Fibroblast of skin of left biceps (primary cell): ENCODE measurements at places on chromosomes 2 and 18.
A peak's percentile ranks its signal among the peaks of the same experiment; 100 is the strongest.

GRCh38 chr2:60440079-60440766 is 113.2 kb downstream of the BCL11A start:
- no peak for DNase-seq

- DNase-seq: no peak
Observed at GRCh38 chr2:238658054-238658407, 189.9 kb upstream of the TWIST2 start.

DNA sequence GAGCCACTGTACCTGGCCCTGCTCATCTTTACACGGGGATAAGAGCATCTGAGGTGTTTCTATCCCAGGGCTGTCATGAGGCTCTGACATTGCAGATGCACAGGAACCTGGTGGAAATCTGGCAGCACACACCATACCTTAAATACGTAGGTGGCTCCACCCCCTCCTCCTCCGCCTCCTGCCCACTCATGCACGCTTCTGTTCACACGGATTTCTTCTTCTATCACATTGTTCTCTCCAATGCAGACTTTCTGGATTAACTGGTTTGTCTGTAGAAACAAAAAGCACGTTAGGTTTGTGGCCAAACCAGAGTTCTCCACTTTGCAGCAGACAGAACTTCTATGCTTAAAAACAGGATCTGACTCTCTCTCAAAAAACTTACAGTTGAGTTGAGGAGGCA is 118.2 kb downstream of the CLIP4 start:
- no peak for DNase-seq

DNA sequence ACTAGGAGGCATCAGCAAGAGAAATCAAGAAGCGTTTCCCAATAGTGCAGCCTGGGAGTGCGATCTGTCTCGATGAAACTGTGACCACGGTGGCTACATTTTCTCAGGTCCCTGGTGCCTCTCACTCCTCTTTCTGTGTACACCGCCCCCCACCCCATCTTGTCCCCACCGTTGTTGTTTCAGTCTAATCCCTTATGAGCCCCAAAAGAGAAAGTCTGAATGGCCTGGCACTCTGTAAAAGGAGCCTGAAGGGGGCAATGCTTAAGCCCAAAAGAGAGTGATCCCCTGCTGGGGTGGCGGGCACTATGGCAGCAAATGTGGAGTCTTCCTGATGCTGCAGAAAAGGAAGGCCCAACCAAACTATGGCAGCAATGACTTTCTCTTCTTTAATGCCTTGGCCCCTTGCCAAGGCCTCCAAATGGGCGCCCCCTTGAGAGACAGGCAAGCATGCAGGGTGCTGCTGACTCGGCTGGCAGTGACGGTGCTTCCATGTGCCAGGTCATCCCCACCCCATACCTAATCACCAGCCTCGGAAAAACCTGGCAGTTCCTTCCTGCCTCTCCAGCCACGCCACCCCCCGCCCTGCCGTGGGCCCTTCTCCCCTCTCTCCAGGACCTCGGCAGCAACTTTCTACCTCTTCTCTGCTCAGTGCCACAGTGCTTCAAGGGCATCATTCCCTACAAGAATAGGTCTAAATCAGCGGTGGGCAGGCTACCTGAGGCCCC is 123.0 kb downstream of the CYP26B1 start:
- no peak for DNase-seq

DNA sequence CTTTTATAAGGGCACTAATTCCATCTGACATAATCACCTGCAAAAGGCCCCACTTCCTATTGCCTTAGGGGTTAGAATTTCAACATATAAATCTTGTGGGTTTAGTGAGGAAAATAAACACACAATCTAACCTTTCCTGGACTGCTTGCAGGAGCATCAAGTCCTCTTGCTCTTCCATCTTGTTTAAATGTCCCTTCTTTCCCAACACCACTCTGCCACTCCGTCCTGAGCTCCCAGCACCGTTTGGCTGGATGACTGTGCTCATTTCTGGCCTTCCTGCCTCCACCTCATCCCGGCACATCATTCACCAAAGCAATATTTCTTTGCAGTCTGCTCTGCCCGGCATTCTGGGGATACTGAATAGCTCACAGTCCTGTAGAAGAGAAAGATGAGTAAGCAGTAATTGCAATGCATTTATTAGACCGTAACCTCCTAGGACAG is 247.8 kb downstream of the BCL2 start:
- DNase-seq: no peak

GRCh38 chr2:72457801-72458516 is 310.3 kb upstream of the CYP26B1 start:
- no peak for DNase-seq

GRCh38 chr2:240201866-240202265 is 61.4 kb upstream of the OTOS start:
- DNase-seq: no peak

GRCh38 chr2:64992990-64993389 is 3.8 kb downstream of the SLC1A4 start:
- no peak for DNase-seq

DNA sequence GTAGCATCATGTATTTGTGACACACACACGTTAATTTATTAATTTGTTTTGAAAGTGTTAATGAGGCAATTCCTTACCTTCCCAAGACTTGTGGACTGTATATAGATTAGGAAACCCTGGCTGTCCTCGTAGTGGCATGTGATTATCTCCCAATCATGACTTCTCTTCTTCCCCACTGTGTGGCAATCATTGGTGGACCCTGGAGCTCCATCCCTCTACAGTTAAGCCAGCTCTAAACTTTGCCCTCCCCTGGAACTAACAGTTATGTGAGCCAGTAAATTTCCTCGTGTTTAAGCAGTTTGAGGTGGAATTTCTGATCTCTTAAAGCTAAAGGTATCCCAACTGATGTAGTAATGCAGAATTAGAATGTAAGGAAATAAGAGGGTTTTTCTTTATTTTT is 22.0 kb downstream of the GALNT1 start:
- no peak for DNase-seq

DNA sequence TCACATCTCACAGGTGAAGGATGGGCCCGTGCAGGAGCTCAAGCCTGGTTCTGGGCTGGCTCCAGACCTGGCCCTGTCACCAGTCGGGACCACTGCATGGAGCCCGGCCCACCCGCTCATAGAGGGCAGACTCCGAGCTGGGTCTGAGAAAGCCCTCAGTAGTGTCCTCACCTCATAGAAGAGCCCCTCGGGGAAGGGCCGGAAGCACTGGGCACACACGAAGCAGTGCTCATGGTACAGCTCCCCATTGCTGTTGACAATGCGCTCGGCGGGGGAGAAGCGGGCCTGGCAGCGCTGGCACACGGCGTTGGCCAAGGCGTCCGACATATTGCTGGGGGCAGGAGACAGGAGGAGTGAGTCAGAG is 11.3 kb downstream of the GPR17 start:
- no peak for DNase-seq

DNA sequence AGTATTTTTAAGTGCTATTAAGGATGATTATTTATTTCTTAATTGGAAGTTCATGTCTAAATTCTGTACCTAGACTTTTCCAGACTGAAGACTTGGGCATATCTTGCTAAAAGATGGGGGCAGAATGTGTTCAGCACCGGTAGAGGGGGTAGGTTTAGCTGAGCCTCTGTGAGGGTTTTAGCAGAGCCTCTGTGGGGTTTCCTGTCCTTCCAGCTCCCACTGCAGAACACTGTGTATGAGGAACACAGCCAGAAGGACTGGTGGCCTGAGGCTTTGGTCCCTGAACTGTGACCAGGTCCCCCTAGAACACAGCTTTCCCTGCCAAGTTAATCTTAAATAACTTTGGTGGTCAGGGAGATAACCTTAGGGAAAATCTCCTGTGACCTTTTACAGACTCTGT is 123.4 kb upstream of the EPC2 start:
- no peak for DNase-seq

DNA sequence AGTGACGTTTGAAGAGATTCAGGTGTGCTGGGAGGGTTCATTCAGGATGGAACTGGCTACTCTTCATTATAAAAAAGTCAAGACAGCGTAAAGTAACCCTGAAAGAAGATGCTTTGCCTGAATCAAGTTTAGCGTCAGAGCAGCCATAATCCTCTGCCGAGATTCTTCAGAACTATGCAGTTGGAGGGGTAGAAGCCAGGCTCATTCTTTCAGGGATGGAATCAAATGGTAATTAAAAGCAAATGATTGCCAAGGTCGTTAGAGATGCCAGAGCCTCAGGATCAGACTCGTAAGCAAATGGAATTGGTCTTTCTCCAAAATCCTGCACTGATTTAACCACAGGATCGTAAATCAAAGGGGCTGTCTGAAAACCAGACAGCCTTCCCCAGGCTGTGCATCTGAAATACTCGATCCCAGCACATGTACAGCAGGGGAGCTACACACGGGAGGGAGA is 21.9 kb downstream of the APCDD1 start:
- peak; percentile 95 for DNase-seq

GRCh38 chr2:72138011-72138881 is 9.4 kb downstream of the CYP26B1 start:
- no peak for DNase-seq

DNA sequence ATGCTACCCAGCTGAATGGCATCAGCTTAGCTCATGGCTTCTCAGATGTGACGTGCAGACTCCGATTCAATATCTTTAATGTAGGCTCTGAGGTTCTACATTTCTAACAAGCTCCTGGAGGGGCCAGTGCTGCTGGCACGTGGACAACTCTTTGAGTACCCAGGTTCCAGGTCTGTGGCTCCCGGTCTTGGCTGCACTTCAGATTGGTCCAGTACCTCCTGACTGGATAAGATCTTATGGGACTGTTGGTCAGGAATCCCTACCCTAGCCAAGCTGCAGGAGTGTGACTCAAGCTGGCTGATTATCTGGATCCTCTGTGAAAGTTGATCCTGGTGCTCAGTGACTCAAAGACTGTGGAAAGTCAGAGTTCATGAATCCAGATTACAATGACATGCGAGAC is 222.1 kb downstream of the ANKRD30B start:
- DNase-seq: no peak

- no peak for DNase-seq
Observed at GRCh38 chr18:13137670-13138419, 80.7 kb upstream of the LDLRAD4 start.

GRCh38 chr2:233152541-233152940 is 92.4 kb downstream of the INPP5D start:
- DNase-seq: no peak

DNA sequence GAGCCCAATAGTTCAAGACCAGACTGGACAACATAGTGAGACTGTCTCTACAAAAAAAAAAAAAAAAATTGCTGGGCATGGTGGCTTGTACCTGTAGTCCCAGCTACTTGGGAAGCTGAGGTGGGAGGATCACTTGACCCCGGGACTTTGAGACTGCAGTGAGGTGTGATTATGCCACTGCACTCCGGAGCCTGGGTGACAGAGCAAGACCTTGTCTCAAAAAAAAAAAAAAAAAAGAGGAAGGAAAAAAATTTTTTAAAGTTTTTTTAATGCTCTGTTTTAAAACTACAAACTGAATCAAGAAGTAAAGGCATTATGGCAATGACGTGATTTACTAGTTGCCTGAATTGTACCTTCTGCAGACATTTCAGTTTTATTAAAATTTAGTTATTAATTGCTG is 54.5 kb upstream of the ZDBF2 start:
- DNase-seq: no peak

GRCh38 chr2:47566207-47566858 is 163.4 kb downstream of the MSH2 start:
- no peak for DNase-seq

- no peak for DNase-seq
Observed at GRCh38 chr18:49652881-49653724, 91.2 kb downstream of the LIPG start.

- no peak for DNase-seq
Observed at GRCh38 chr2:57536535-57537231, 509.9 kb upstream of the VRK2 start.

DNA sequence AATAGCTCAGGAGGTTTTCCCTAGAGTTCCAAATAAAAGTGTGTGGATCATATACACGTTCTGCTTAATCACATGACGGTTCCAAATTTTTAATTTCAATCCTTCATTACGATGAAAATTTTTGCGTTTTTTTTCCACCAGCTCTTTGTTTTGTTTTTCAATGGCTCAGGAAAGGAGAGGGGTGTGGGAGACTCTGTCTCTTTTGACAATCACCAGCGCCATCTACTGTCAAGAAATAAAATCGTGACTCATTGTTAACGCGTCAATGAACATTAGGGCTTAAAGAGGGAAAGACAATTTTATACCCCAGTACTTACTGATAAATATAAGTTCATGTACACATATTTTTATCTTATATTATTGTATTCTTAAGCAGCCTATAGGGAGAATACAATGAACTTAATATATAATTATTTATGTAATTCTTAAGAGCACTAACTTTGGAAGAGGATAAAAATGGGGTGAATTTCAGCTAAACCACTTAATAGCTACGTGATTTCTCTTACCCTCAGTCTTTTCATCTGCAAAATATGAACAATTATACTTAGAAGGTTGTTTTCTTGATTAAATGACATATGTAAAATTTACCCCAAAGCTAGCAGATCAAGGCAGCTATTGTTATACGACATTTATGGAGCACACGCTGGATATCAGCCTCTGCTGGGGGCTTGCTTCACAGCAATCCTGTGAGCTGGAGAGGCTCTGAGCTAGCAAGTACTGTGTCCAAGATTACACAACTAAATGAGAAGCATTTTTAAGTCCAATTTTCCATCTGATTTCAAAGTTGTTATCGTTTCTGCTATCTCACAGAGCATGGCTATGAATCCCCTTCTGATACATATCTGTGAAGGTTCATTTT is 47.4 kb upstream of the RMDN2 start:
- DNase-seq: no peak

DNA sequence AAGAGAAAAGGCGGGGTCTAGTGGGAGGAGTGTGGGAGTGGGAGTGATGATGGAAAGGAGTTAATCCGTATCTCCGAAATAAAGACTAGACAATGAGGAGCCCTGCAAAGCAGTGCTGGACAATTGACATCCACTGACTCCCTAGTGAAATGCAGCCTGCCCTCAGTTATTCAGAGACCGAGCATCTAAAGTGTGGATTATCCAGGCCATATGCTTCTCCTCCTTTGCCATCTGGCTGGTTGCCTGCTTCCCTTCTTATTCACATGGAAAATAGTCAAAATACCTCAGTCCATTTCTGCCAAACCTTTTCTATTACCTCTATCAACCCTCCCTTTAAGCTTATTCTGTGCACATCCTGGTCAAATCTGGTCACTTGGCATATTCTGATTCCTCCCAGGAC is 288.8 kb upstream of the SIX3 start:
- no peak for DNase-seq

- no peak for DNase-seq
Observed at GRCh38 chr2:227179988-227180685, 15.7 kb downstream of the COL4A3 start.

DNA sequence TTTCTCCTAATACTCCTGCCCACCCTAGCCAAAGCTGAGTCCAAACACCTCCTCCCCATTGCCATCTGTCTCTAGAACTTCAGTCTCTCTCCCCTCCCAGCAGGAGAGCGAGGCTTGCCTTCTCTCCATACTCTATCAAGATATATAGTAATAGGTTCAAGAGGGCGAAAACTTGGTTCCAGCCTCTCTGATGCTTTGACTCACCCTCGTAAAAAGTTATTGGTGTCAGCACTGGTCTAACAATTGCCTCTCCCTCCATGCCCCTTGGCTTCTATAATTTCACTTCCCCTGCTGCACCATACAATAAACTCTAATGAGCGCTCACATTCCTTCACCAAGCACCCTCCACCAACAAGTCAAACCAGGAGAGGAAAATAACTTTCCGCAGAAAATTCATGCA is 797.3 kb downstream of the BCL11A start:
- no peak for DNase-seq
